ENCODE measurements at places on chromosomes 11 and 22. TPM values are rescaled to one million over a fixed set of nuclear protein-coding genes. Genes with fewer than 3 reads are reported as not detected.

IGSF9B gene
- 0.29 TPM for total RNA-seq

MRGPRX4 gene
- total RNA-seq: not detected

RASGRP2 gene
- total RNA-seq: 1.1 TPM

NAALAD2 gene
- total RNA-seq: 0.29 TPM

MTA2 gene
- 281 TPM for total RNA-seq

ANKK1 gene
- under 0.01 TPM for total RNA-seq

OR51B5 gene
- total RNA-seq: not detected

CHST1 gene
- total RNA-seq: 90.7 TPM

BMAL1 gene
- total RNA-seq: 6.9 TPM

LRRC56 gene
- total RNA-seq: 1.3 TPM

GCAT gene
- 26.1 TPM for total RNA-seq

CASP5 gene
- total RNA-seq: not detected

GAB4 gene
- total RNA-seq: not detected

Data from vein endothelial cell (primary cell).